ENCODE measurements at places on chromosomes 4 and X. TPM values are rescaled to one million over a fixed set of nuclear protein-coding genes. Genes with fewer than 3 reads are reported as not detected.

Gene RAI2
- total RNA-seq, result not detected

- DNase-seq, result no peak
Observed at GRCh38 chr4:124090021-124090420, 622.5 kb downstream of the ANKRD50 start.

DNA sequence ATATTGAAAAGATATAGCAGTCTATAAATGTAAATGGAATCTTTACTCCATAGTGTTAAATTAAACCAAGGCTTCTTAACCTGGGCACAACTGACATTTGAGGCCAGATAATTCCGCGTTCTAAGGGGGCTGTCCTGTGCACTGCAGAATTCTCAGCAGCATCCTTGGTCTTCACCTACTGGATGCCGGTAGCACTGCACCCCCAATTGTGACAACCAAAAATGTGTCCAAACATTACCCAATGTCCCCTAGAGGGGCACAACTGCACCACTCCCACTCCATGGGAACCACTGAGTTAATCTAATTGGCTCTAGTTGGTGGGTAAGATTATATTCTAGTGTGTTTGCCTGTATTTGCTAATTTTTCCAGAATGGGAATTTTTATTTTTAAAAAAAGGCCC, 16.6 kb downstream of the AP1S2 start:
- no peak for DNase-seq

DNA sequence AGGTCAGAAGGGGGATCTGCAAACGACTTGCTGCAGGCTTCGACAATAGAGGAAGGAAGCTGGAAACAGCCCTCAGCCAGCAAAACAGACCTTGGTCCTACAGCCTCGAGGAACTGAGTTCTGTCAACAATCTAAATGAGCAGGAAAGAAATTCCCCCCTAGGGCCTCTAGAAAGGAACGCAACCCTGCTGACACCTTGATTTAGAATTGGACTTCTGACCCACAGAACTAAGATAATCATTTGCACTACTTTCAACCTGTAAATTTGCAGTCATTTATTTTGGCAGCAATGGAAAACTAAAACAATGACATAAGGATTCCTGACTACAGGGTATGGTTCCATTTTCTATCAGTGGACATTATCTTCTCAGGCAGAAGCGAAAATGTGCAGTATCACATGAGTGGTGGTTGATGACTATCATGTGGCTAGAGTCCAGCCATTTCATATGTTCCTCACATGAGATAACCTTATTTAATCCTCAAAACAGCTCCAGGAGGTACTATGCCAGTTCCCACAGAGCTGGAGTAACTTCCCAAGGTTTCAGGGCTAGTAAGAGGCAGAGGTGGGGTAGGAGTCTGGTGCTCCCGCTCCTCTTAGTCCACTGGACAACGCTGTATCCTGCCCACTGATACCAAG, 61.6 kb downstream of the SAT1 start:
- DNase-seq, result no peak

Gene TBX22
- total RNA-seq, result not detected

Gene IQCM
- not detected for total RNA-seq

Gene PTCHD1
- not detected for total RNA-seq

Gene RPA4
- total RNA-seq, result 0.46 TPM

Gene FRG2
- not detected for total RNA-seq

GRCh38 chr4:174016251-174016650, 267.2 kb downstream of the FBXO8 start:
- no peak for DNase-seq

Gene CDKL2
- total RNA-seq, result 0.38 TPM

DNA sequence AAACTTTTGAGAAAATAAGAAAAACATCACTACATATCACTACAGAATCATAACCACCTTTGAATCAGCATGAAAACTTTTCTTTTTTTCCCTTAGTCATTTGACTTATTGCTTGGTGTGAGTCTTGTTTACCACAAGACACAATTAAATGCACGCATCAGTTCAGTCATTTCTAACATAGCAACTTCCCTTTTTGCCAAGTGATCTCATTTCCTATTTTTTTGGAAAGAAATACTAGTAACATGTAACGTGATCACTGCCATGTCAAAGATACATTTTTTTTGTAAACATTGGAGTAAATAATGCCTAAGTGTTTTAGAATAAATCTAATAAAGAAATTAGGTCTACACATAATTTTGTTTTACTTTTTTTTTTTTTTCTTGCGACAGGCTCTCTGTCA, 5.1 kb upstream of the CXCL8 start:
- DNase-seq, result no peak

DNA sequence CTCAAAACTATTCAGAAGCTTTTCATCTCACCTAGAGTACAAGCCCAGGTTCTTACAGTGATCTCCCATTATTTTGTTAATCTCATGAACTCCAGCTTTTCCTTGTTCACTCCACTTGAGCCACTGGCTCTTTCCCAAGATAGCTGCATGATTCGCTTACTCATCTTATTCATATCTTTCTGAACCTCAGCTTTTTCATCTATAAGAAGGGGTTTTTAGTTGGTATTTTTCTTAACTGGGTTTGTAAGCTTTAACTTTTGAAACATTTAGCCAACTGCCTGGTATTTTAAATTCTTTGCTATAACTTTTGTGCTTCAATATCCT, 24.0 kb downstream of the GIMD1 start:
- no peak for DNase-seq

- no peak for DNase-seq
Observed at GRCh38 chr4:52813546-52813945, 48.6 kb upstream of the RASL11B start.

DNA sequence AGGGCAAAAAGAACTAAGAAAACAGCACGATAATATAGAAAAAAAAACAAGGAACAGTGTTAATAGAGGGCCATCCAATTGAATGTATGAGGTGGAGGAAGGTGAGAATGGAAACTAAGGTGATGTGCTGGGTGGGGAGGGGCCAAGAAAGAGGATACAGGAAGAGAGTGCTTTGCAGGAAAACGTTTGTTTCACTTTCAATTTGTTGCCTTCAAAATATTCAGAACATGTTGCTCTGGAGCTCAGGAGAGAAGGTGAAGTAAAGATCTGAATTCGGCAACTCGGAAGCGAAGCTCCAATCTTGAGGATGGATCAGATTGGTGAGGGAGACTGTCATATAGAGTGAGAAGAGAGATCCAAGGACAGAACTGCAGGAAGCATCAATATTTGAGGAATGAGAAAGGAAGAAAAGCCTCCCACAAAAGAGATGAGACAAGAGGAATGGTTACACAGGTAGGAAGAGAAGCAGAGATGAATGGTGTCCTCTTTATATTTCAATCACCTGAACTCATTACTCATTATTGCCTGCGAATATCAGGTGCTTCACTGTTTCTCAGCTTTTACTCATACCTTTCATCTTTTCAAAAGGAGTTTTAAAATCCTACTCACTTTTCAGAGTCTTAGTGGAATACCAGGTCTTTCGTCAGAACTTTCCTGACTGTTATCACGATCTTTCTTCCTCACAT, 14.7 kb upstream of the SEC24D start:
- peak; percentile 40 for DNase-seq

DNA sequence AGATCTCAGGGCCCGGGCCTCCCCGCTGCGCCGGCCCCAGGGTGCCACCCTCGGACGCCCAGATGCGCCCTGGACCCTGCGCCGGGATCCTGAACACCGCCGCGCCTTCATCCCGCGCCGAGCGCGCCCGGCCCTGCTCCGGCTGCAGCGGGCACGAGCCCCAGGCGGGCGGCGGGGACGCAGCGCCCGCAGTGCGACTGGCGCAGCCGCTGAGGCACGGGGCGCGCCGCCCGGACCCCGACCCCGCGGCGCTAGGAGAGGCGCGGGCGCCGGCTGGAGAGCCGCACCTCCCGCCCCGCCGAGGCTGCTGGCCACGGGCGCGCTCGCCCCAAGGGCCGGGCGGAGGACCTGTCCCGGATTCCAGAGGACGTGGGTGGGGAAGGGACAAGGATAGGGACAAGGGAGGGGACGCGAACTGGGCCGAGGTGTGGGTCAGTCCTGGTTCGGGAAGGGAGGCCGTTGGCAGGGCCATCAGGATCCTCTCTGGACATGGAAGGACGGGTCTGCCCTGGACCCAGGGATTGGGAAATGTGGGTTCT, 1.1 kb downstream of the ZFYVE28 start:
- no peak for DNase-seq

Gene IL9R
- total RNA-seq, result 6.7 TPM

- DNase-seq, result no peak
Observed at GRCh38 chr4:107603430-107603829, 116.6 kb downstream of the PAPSS1 start.

GRCh38 chr4:136369073-136369472, 1163.2 kb downstream of the PCDH18 start:
- DNase-seq, result no peak

DNA sequence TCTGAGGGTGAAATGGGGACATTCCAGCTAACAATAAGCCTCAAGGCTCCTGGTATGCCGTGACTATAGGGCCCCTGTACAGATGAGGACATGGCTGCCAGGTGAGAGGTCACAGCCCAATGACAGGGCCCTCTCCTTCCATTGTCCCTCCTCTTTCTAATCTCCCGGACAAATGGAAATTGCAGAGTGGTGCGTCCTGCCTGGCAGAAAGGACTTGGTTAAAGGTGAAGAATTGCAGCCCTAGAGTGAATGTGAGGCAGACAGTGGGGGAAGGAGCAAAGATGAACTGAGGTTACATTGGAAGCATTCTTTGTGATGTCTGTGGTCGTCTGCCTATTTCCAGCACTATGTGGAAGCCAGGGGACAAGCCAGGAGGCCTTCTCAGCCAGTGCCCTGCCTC, 6.7 kb upstream of the UCP1 start:
- no peak for DNase-seq

- no peak for DNase-seq
Observed at GRCh38 chr4:118867311-118868067, 21.2 kb upstream of the SYNPO2 start.

- no peak for DNase-seq
Observed at GRCh38 chr4:78797777-78798284, 21.7 kb downstream of the BMP2K start.

Gene OTC
- total RNA-seq, result not detected

All from PC-9 (cell line).